Vagina (tissue), 2 donors: ENCODE measurements at places on chromosomes 7 and 10.

- no peaks in the 10 kb centered on the region for H3K27me3 ChIP-seq
- DNase-seq, result no peak
- no peak overlapping the region for H3K4me3 ChIP-seq
- no peak overlapping the region for H3K27ac ChIP-seq
- H3K4me1 ChIP-seq, result no peaks in the 10 kb centered on the region
These were observed 161.6 kb upstream of the PRSS1 start for GRCh38 chr7:142587578-142588191.

DNA sequence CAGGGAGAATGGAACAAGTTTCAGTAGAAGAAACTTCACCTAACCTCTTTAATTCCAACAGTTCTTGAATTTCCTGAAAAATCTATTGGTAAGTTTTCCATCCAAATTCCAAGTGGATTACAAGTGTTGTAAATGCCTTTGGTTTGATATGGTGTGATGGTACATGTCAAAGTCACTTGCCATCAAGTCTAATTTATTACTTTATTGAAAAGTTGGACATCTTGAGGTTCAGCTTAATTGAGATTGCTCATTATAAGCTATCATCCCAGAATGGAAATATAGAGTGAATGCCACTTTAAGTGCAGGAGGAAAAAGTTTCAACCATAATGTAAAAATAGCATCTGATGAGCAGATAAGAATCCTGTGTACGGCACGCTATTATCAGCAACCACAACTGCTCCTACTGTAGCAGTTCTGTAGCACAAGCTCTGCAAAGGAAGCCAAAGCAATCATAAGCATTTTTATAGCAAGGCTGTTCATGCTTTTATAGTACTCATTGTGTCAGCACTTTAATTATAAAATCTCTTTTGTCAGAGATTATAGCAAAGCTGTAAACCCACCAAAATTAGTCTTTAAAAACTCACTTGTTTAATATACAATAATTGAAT, 991.8 kb upstream of the PHF14 start:
- no peak overlapping the region for H3K4me3 ChIP-seq
- no peaks in the 10 kb centered on the region for H3K27me3 ChIP-seq
- no peak overlapping the region for H3K27ac ChIP-seq

DNA sequence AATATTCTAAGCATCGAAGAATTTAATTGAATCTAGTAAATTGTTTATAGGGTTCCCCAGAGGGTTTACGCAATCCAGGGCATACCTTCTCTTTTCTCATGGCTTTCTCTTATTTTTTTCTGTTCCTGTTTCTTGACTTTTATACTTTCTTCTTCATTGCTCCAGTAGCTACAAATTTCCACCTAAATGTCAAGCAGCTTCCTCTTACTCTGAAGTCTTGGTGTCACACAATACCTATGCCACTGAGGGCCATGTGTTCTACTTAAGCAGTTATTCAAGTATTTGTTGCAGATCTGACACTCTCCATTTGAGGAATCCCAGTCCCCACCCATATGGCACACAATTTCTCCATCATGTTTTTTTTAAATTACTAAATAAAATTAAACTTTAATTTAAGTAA, 343.1 kb upstream of the MBL2 start:
- no peaks in the 10 kb centered on the region for H3K4me1 ChIP-seq
- H3K27ac ChIP-seq, result no peak overlapping the region
- no peak for DNase-seq
- no peaks in the 10 kb centered on the region for H3K27me3 ChIP-seq
- H3K36me3 ChIP-seq, result no peaks in the 10 kb centered on the region
- H3K4me3 ChIP-seq, result no peak overlapping the region

GRCh38 chr7:156764016-156764669, 123.6 kb downstream of the RNF32 start:
- H3K4me1 ChIP-seq, result no peaks in the 10 kb centered on the region
- no peak overlapping the region for H3K4me3 ChIP-seq
- peaks cover 5% of the 10 kb centered on the region for H3K36me3 ChIP-seq
- H3K27me3 ChIP-seq, result no peaks in the 10 kb centered on the region
- no peak for DNase-seq

DNA sequence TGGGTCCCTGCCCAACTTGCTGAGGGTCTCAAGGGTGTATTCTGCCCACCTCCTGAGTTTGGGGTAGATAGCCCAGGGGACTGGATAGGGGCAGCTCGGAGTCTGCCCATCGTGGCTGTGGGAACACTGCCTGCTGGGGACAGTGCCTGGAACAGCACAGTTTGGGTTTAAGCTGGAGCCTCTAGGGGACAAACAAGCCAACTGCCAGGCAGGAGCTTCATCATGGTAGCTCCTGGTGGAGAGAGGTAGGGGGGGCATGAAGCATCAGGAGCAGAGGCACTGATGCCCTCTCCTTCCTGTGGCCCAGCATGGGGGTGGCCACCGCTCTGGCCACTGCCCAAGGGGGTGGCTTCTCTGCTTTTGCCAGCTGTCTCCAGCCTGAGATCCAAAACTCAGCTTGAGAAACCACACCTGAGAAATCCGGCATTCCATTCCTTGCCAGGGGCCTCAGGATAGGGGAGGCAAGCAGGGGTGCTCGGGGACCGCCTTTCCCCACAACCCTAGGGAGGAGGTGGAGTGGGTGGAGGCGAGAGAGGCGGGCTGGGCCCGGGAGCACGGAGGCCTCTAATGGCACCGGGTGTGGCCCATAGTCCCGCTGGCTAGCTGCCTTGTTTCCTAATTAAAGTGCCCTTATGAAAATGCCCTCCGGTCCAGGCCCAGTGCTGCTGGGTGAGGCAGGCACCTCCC, 47.6 kb downstream of the UNC5B start:
- H3K4me3 ChIP-seq, result no peak overlapping the region
- H3K4me1 ChIP-seq, result peaks cover 83% of the 10 kb centered on the region
- no peak for DNase-seq
- no peaks in the 10 kb centered on the region for H3K36me3 ChIP-seq

DNA sequence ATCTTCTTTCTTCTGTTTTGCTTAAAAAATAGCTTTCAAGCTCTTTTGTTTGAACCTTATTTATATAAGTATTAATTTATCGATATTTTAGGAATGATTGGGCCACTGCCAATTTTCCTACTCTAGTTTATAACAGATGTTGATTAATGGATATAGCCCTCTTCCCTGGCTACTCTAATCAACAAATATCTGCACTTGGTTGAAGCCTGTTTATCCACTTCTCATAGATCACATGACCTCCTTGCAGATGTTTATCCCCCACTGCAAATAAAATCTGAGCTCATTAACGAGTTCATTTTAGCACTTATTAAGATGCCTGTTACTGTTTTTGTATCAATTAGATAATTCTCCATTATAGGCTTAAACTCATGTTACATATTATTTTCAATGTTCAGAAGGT, 715.3 kb downstream of the CNTNAP2 start:
- no peak overlapping the region for H3K4me3 ChIP-seq
- H3K27me3 ChIP-seq, result no peaks in the 10 kb centered on the region
- H3K4me1 ChIP-seq, result no peaks in the 10 kb centered on the region
- no peak overlapping the region for H3K27ac ChIP-seq
- H3K36me3 ChIP-seq, result no peaks in the 10 kb centered on the region

DNA sequence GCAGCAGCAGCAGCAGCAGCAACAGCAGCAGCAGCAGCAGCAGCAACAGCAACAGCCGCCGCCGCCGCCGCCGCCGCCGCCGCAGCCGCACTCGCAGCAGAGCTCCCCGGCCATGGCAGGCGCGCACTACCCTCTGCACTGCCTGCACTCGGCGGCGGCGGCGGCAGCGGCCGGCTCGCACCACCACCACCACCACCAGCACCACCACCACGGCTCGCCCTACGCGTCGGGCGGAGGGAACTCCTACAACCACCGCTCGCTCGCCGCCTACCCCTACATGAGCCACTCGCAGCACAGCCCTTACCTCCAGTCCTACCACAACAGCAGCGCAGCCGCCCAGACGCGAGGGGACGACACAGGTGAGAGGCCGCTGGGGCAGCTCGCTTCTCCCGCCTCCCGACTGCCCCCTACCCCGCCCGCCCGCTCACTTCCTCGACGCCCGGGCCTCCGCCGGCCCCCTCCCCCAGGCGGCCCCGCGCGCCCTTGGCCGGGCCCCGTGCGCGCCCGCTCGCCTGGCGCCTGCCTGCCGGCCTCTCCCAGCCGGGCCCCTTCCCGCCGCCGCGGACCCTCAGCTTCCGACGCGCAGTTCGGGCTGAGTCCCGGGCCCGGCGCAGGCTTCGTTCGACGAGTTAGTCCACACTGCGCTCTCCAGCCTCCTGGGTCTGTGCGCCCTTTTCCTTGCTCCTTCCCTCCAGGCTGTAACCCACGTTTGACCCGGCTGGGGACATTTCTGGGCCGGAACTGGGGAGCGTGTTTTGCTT, 882 bp downstream of the DLX6 start:
- H3K4me3 ChIP-seq, result peak overlapping the region; percentile 54
- H3K36me3 ChIP-seq, result no peaks in the 10 kb centered on the region
- no peak overlapping the region for H3K27ac ChIP-seq
- no peak for DNase-seq
- H3K27me3 ChIP-seq, result peaks cover 10% of the 10 kb centered on the region
- peaks cover 24% of the 10 kb centered on the region for H3K4me1 ChIP-seq

GRCh38 chr10:71211775-71212317, 524 bp upstream of the UNC5B start:
- peaks cover 42% of the 10 kb centered on the region for H3K4me1 ChIP-seq
- peak overlapping the region; percentile 77 for H3K4me3 ChIP-seq
- peak overlapping the region; percentile 89 for H3K27ac ChIP-seq
- no peak for DNase-seq
- no peaks in the 10 kb centered on the region for H3K36me3 ChIP-seq

- no peak overlapping the region for H3K4me3 ChIP-seq
- DNase-seq, result no peak
- peaks cover 33% of the 10 kb centered on the region for H3K4me1 ChIP-seq
These were observed 528.1 kb downstream of the KCNMA1 start for GRCh38 chr10:77109351-77109994.

DNA sequence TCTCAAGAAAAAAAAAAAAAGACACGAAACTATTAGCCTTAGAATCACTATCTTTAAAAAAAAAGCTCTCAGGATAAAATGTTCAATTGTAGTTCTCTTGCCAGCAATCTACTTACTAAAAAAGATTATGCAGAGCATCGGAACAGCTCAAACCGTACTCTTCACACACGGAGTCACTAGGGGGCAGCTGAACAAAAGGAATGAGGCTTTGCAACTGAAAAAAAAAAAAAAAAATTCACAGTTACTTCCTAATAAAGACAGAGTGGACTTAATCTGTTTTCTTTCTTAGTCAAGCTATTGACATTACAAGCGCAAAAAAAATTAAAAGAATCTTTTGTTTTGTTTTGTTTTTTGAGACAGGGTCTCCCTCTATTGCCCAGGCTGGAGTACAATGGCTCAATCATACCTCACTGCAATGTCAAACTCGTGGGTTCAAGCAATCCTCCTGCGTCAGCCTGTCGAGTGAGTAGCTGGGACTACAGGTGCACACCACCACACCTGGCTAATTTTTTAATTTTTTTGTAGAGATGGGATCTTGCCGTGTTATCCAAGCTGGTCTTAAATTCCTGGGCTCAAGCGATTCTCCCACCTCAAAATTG, 11.5 kb downstream of the PMS2 start:
- no peak overlapping the region for H3K27ac ChIP-seq
- peaks cover 46% of the 10 kb centered on the region for H3K36me3 ChIP-seq
- DNase-seq, result no peak
- no peaks in the 10 kb centered on the region for H3K4me1 ChIP-seq
- H3K4me3 ChIP-seq, result no peak overlapping the region

GRCh38 chr10:23493711-23494110, 54.8 kb downstream of the OTUD1 start:
- H3K27me3 ChIP-seq, result no peaks in the 10 kb centered on the region
- no peak overlapping the region for H3K27ac ChIP-seq
- no peak overlapping the region for H3K4me3 ChIP-seq
- no peaks in the 10 kb centered on the region for H3K4me1 ChIP-seq
- no peak for DNase-seq

DNA sequence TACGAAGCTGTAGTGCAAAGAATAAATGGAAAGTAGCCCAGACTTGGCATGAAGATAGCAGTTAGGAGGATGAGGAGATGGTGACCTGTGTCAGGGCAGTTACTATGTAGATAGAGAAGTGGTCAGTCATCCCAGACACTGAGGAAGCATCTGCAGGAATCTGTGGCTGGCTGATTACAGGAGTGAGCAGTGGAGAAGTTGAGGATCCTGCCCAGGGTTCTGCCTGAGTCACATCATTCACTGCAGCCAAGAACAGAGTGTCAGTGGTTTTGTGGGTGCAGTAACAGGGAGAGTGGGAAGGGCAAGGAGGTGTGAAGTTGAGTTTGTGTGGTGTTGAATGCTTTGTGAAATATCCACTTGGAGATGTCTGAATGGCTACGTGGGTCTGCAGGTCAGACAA, 676.4 kb upstream of the NRP1 start:
- no peaks in the 10 kb centered on the region for H3K36me3 ChIP-seq
- no peaks in the 10 kb centered on the region for H3K4me1 ChIP-seq

- H3K27ac ChIP-seq, result no peak overlapping the region
- no peak for DNase-seq
- H3K4me3 ChIP-seq, result no peak overlapping the region
- H3K27me3 ChIP-seq, result no peaks in the 10 kb centered on the region
These were observed 33.8 kb downstream of the ADGRA1 start for GRCh38 chr10:133121479-133121878.

DNA sequence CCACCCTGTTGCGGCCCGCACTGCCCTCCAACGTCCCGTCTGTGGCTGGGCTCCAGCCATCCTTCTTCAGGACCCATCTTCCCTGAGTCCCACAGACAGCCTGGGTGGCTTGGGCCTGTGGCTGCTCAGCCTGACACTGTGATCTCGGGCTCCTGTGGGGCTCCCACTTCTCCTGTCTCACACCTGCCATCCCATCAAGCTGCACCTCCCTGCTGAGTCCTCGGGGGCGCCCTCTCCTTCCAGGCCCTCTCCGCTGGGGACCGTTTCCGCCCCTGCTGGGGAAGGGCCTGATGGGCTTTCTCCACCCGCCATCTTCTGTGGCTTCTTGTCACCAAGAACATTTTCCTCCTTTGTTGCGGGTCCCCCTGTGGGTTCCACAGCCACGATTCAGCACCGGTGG, 173.8 kb upstream of the PPP2R2D start:
- H3K27ac ChIP-seq, result no peak overlapping the region
- peak; percentile 67 for DNase-seq

GRCh38 chr7:16963044-16963443, 81.3 kb upstream of the AGR3 start:
- peaks cover 5% of the 10 kb centered on the region for H3K4me1 ChIP-seq
- no peak overlapping the region for H3K27ac ChIP-seq
- H3K27me3 ChIP-seq, result no peaks in the 10 kb centered on the region
- DNase-seq, result no peak

- no peak overlapping the region for H3K27ac ChIP-seq
- H3K4me1 ChIP-seq, result no peaks in the 10 kb centered on the region
- no peaks in the 10 kb centered on the region for H3K27me3 ChIP-seq
- DNase-seq, result no peak
- no peak overlapping the region for H3K4me3 ChIP-seq
These were observed 179.7 kb upstream of the MALRD1 start for GRCh38 chr10:18868919-18869318.

GRCh38 chr10:29532256-29532878, 102.4 kb downstream of the SVIL start:
- no peak overlapping the region for H3K27ac ChIP-seq
- no peaks in the 10 kb centered on the region for H3K27me3 ChIP-seq
- H3K4me3 ChIP-seq, result no peak overlapping the region
- no peak for DNase-seq

DNA sequence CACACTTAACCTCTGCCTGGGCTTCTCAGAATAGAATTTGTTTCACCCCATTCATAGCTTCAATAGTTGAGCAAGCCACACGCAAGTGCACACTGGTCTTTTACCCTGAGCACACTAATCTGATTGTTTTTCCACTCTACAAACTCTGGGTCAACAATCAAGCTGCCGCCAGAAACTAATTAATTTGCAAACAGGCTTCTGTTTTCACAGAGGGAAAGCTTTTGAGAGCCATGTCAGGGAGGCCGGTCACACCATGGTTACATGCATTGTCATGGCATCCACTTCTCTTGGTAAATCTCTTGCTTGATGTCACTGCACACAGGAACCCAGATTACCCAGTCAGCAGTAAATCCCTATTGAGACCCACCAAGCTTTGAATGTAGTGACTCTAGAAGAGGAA, 154.2 kb downstream of the SEMA3A start:
- H3K27me3 ChIP-seq, result no peaks in the 10 kb centered on the region
- H3K27ac ChIP-seq, result no peak overlapping the region
